ENCODE measurements at places on chromosomes 16 and 17. TPM values are rescaled to one million over a fixed set of nuclear protein-coding genes. Genes with fewer than 3 reads are reported as not detected.

TM4SF5 gene
- total RNA-seq: not detected

IGSF6 gene
- not detected for total RNA-seq

BICDL2 gene
- 1.1 TPM for total RNA-seq

CLEC18A gene
- 1.5 TPM for total RNA-seq

TMEM219 gene
- total RNA-seq: 70.8 TPM

GRCh38 chr16:72805486-72805885, 242.4 kb downstream of the ZFHX3 start:
- no peaks in the 10 kb centered on the region for H3K27me3 ChIP-seq
- no peaks in the 10 kb centered on the region for H3K36me3 ChIP-seq
- H3K27ac ChIP-seq: no peak overlapping the region
- H3K4me1 ChIP-seq: no peaks in the 10 kb centered on the region

DNA sequence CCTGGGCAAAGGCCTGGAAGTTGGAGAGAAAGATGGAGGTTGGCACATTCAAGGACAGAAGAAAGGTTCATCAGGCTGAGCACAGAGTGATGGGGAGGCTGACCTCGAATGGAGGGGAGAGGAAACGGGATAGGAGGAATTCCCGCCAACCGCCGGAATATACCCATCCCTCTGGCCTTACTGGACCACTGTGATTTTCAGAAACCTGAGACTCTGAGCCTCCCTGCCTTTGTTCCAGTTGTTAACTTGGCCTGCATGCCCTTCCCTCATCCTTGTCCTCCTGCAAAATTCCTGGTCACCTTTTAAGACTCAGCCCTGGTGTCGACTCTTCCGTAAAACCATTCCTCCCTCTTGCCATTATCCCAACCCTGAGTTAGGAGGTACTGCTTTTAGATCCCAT, 107.6 kb downstream of the VAT1L start:
- ATAC-seq: no peak
- no peak overlapping the region for H3K27ac ChIP-seq
- H3K36me3 ChIP-seq: no peaks in the 10 kb centered on the region
- H3K27me3 ChIP-seq: peaks cover 8% of the 10 kb centered on the region

DNA sequence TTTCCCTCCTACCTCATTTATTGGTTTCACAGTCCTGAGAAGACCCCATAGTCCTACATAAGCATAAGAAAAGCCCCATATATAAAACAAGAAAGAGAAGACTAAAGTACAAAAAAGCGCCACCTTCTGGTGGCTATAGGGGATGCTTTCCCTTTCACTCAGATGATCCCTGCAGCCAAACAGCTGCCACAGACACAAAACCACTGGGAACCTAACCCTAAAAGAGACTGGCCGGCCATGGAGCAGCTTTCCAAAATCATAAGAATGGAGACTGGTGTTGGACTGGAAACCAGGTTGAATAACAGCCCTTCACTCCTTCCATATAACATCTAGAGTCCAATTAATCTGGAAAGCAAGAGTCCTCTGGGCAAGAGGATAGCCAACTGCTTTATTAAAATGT, 11.4 kb downstream of the DYNC1LI2 start:
- H3K27ac ChIP-seq: peak overlapping the region; percentile 14
- peaks cover 7% of the 10 kb centered on the region for H3K4me1 ChIP-seq
- H3K36me3 ChIP-seq: peaks cover 99% of the 10 kb centered on the region
- H3K27me3 ChIP-seq: no peaks in the 10 kb centered on the region
- no peak for ATAC-seq
- no peak overlapping the region for H3K4me3 ChIP-seq

DNA sequence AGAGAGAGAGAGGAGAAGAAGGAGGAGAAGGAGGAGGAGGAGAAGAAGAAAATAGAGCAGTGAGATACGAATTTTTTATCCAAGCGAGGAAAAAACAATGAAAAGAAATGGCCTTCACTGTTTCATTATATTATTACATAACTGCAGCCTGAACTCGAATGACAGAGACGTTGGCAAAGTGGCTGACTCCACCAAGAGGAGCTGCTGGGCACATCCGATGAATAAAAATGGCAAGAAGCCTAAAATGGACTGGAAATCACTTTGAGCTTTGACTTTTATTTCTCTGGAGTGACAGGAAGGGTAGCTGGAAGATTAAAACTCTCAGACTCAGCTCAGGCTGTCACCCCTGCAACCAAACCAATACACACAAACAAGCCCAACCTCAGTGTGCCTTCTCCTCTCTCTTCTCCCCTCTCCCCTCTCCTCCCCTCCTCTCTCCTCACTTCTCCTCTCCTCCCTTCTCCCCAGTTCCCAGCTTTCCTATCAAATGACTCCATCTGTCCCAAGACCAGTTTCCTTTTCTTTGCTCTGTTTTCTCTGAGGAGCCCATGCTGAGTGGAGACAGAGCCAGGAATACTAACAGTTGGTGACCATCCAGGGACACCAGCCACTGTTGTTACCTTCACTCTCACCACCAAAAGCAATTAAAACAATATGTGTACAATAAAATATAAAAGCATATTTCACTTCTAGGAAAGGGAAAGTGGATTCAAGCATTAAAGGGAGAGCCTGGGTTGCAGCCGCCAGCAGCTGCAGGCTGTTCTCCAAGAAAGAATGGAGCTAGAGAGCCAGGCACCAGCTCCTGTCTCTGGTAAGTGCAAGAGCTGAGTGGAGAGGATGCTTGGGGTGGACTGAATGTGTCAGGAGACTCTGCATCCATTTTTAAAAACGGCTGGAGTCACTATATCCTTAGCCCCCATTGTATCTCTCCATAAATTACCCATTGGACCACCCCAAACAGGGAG, 51.2 kb downstream of the SOX9 start:
- ATAC-seq: no peak
- H3K36me3 ChIP-seq: no peaks in the 10 kb centered on the region
- no peaks in the 10 kb centered on the region for H3K4me1 ChIP-seq
- H3K27ac ChIP-seq: no peak overlapping the region
- H3K27me3 ChIP-seq: peaks cover 15% of the 10 kb centered on the region

DNA sequence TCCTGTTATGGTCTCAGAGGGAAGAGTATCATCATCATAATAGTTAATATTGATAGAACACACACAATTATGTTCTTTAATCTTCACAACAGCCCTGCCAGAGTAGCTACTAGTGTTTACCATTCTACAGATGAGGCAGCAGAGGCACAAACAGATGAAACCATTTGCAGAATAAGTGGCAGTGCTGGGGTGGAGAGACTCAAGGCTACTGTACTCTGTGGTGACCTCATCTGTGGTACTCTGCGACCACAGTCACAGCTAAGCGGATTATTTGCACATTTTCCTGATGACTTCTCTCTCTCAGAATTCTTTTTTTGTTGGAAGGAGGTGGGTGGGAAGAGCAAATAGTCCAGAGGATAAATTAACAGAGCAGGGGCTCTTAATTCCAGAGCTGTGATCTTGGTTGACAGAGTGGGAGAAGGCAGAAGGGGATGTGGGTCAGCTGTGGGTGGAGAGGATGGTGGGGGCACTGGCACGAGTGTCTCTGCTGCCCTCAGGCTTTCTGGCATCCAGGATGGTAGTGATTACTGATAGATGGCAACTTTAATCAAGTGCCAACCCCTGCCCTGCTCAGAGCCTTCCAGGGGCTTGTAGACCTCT, 41.8 kb downstream of the MRM1 start:
- peak overlapping the region; percentile 71 for H3K4me3 ChIP-seq
- no peak overlapping the region for H3K27ac ChIP-seq
- peak; percentile 37 for ATAC-seq
- peaks cover 56% of the 10 kb centered on the region for H3K27me3 ChIP-seq

- H3K27me3 ChIP-seq: peaks cover 20% of the 10 kb centered on the region
- H3K36me3 ChIP-seq: no peaks in the 10 kb centered on the region
- no peak overlapping the region for H3K27ac ChIP-seq
- no peak overlapping the region for H3K4me3 ChIP-seq
- ATAC-seq: no peak
Measured at GRCh38 chr17:9105068-9105868, 84.0 kb downstream of the NTN1 start.

GRCh38 chr17:67041941-67042899, 2.1 kb upstream of the CACNG1 start:
- H3K27me3 ChIP-seq: peaks cover 6% of the 10 kb centered on the region
- no peak for ATAC-seq
- H3K36me3 ChIP-seq: no peaks in the 10 kb centered on the region
- H3K27ac ChIP-seq: no peak overlapping the region
- H3K4me1 ChIP-seq: no peaks in the 10 kb centered on the region
